ENCODE measurements at places on chromosomes 16 and 17.

DNA sequence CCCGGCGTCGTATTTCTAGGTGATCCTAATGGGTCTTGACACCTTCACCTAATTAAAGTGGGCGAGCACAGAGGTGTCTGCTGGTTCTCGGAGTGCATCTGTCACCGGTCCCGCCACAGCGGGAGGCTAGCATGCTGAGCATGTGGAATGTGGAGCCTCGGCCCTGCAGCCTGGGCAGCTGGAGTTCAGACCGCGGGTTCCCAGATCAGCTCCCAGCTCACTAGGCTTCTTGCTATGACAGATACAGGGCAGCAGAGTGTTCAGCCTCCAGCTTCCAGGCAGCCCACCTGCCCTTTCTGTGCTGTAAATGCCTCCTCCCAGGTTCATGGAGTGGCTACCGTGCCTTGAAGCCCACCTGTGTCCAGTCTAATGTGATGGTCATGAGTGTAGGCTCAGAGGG, 166.7 kb downstream of the CPPED1 start:
- no peak for DNase-seq

- no peak for DNase-seq
Measured at GRCh38 chr17:64778240-64779097, 116.4 kb upstream of the SMURF2 start.

DNA sequence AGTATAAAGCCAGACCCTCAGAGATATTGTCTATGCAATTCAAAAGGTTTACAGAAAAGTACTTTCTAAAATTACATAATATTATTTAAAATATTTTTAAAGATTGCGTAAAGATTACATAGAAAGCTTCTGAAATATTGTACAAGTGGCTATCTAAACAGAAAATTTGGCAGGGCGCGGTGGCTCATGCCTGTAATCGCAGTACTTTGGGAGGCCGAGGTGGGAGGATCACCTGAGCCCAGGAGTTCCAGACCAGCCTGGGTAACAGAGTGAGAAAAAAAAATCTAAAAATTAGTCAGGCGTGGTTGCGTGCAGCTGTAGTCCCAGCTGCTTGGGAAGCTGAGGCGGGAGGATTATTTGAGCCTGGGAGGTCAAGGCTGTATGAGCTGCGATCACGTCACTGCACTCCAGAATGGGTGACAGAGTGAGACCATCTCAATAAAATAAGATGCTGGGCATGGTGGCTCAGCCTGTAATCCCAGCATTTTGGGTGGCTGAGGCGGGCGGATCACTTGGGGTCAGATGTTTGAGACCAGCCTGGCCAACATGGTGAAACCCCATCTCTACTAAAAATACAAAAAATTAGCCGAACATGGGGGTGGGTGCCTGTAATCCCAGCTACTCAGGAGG, 18.1 kb downstream of the UBN1 start:
- no peak for DNase-seq

DNA sequence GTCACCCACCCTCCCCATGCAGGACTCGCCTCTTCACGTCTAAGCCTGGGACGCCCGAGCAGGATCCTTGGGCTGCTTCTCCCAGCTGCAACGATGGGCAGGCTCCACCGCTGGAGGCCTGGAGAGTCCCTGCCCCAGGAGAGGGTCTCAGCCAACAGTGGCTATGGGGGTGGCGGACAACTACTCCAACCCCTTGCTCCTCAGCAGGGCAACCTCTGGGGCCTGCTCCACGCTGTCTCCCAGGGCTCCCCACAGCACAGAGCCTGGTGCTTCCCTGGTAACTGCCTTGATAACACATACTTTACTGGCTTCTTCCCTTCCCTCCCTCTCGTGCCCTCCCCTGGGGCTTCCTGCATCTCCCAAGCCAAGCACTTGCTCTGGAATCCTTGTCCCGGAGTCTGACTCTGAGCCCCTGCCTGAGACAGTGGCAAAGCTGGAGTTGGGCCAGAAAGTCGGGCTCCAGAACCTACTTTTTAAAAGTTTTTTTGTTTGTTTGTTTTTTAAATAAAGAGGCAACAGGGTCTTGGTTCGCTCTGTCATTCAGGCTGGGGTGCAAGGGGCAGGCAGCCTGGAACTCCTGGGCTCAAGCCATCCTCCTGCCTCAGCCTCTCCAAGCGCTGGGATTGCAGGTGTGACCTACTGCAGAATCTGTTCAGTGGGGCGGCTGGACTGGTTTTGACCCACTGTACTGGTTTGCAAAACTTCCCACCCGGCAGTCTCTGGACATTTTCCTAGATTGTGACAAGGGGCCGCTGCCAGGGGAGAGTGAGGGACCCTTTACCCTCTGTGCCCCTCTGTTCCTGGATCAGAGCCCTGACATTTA, 99.4 kb downstream of the TNFRSF13B start:
- DNase-seq = no peak

DNA sequence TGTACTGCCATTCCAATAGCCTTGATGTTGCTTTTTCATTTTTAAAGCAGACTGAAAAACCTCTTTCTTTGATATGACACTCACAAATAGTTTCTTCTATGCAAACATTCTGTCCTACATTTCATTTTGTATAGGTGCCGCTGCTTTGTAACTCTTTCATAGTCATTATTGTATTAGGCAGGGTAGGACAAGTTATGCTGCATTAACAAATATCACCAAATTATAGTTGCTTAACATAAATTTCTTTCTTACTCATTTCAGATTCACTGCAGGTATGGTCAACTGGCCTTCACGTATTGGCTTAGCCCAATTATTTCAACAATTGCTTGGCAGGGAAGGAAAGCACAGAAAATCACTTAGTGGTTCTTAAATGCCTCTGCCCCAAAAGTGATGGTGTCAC, 70.8 kb downstream of the GPR139 start:
- no peak for DNase-seq

DNA sequence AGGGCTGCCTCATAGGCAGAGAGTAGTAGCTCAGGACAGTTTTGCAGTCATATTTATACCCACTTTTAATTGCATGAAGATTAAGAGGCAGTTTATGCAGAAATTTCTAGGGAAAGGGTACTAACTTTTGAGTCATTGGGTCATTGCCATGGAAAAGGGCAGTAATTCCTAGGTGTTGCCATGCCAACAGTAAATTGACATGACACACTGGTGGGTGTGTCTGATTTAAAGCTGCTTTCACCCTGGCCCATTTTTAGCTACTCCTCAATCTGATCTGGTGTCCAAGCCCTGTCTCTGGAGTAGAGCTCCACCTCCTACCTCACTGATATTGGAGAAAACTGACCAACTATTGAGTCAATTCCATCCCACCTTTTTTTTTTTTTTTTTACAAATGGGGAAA, 161.5 kb upstream of the ZKSCAN2 start:
- no peak for DNase-seq

All from GF-D8 (cell line).